ENCODE measurements at places on chromosomes 1 and 21.

- no peak for DNase-seq
Measured at GRCh38 chr1:35320937-35321336, 52.4 kb downstream of the ZMYM4 start.

DNA sequence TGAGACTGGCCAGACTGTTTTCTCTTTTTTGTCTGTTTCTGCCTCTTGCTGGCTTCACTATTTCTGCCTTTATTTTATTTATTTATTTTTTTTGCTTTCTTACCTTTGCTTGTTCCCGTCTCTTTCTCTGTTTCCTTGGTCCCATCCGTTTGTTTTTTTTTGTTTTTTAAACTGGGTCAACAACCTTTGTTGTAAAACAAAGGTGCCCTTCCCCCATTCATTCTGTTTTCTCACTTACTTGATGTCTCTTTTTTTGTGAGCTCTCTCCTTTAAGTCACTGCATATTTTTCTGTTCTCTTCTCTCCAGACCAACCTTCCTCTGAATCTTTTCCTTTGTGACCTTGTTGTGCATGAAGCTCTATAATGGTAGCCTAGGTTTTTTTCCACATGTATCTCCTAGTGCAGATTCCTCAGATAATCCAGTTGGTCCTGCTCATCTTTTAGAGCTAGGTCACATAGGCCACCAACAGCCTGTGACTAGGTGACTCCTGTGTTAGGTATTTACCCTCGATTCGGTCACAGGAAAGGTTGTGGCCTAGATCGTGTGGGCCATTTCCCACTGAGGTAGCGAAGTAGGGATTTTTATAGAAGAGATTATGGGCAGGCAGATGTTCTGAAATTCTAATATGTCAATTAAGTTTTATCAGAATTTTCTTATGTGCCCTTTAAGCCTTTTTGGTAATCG is 15.9 kb downstream of the GNAI3 start:
- DNase-seq = no peak

GRCh38 chr1:165492845-165493373 is 48.0 kb upstream of the RXRG start:
- no peak for DNase-seq

- no peak for DNase-seq
Measured at GRCh38 chr1:166869318-166870099, 6.6 kb downstream of the TADA1 start.

DNA sequence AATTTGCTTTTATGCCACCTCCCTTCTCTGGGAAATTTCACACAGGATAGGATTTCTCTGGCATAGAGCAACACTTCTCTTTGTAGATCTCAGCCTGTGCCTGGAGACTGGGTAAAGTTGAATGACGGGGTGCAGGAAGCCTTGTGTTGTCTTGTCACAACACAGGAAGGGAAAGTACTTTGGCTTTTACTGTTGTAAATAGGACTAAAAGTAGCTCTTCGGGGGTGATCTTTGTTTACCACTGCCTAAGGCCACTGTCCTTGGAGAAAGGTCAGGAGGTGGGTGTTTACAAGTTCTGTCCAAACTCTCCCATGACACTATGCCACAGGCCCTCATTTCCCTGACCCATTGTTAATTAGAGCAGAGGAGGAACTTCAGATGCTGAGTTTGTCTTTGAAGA is 139.7 kb downstream of the FGGY start:
- no peak for DNase-seq

GRCh38 chr21:38322311-38322950 is 65.6 kb downstream of the KCNJ15 start:
- DNase-seq = no peak

DNA sequence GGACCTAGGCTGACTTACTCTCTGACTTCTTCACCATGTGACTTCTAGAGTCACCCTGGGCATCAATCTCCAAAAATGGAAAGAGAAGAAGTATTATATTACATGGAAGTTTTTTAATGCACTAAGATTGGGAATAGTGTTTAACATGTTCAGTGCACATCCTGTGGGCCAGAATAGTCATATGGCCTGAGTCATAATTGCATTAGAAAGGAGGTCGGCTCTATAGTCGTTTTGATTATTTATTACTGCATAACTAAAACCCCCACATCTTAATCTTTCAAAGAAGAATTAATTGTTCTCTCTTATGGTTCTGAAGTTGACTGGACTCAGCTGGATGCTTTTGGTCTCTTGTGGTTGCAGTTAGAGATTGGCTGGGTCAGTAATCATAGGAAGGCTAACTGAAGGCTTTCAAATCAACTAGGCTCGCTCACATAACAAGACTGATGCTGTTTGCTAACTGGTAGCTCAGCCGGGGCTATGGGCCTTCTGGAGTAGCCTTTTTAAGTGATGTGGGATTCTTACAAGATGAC is 810.6 kb upstream of the ADGRL4 start:
- no peak for DNase-seq
